ENCODE measurements at places on chromosomes 4 and X.

- no peak for DNase-seq
Observed at GRCh38 chrX:100700809-100701208, 31.1 kb downstream of the SYTL4 start.

- no peak for DNase-seq
Observed at GRCh38 chr4:81771721-81772120, 300.0 kb upstream of the RASGEF1B start.

DNA sequence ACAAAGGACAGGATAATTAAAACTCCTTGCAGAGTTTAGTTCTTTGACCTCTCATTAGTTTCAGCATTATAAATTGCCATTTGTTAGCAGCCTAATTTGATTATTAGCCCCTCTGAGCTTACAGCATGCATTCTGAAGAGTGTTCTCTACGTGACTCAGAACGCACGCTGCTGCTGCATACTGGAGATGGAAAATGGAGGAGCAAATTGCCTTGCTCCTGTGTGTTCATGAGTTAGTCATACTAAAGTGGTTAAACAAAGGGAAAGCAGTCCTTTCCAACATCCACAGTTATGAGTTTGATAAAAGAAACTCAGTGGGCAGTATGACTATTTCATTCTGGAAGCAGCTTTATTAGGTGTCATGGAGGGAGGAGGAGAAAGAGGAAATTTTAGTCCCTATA, 922.5 kb downstream of the RPA4 start:
- DNase-seq: no peak

GRCh38 chr4:180990931-180991330, 1252.3 kb upstream of the TENM3 start:
- DNase-seq: no peak

- DNase-seq: no peak
Observed at GRCh38 chr4:182640932-182641331, 276.3 kb downstream of the DCTD start.

DNA sequence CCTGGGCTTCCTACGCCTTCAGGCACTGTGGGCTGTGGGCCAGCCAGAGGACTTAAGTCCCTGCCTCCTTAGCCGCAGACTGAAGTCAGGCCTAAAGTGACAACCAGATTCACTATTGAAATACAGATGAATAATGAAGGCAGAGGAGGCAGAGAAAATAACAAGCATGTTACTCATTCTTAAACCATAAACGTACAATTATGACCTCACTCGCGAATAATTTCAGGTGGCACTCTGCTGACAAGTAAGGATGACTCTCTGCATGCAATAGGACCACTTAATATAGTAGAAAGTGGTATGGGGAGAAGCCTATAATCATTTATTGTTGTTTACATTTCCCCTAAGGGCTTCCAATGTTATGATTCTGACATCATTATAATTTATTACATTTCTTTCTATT, 409.2 kb upstream of the FGF13 start:
- DNase-seq: no peak

GRCh38 chr4:180532691-180533090, 1710.5 kb upstream of the TENM3 start:
- DNase-seq: no peak

DNA sequence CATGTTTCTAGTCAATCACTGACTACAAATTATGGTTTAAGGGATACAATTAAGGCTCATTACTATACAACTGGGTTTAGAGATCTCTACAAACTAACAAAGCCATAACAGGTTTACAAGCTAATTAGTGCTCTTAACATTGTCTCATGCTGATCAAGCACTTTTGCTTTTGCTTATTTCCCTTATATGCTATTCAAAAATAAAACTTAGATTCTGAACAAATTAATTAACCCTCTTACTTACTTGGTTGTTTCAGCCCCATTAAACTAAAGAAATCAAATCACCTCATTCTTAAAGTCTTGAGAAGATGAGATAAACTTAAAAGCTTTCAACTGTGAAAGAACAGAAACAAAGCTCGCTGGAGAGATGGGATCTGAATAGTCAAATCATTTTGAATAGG, 2024.5 kb upstream of the ADGRL3 start:
- DNase-seq: no peak

DNA sequence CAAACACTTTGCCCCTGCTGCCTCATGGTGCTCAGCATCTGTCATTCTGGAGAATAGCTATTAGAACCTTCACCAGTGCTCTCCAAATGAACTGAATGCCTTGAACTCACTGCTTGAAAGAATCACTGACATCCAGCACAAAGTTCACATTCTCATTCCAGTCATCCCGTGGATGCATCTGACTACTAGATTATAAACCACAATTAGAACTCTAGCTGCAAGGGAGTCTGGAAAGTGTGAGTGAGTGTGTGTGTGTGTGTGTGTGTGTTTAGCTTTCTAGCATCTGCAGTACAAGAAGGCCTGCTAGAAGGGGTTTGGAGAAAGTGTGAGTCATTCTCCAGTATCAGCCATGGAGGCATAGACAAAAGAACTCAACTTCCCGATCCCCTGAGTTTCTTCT, 71.3 kb upstream of the DYNLT3 start:
- DNase-seq: no peak

DNA sequence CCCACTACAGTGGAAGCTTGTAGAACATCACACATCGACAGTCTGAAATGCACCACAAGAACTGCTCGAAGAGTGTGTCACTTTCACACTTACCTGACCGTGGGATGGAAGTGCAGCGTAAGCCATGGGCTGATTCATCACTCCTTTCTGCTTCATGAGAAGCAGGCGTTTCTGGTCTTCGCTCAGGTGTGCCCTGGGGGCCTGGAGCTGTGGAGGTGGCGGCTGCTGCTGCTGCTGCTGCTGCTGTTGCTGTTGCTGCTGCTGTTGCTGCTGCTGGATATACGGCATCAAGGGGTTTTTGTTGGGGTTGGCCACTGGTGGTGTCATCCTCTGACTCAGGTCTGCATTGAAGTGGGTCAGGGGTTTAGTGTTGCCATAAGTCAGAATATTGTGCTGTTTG, 223.6 kb downstream of the MGST2 start:
- DNase-seq: no peak

DNA sequence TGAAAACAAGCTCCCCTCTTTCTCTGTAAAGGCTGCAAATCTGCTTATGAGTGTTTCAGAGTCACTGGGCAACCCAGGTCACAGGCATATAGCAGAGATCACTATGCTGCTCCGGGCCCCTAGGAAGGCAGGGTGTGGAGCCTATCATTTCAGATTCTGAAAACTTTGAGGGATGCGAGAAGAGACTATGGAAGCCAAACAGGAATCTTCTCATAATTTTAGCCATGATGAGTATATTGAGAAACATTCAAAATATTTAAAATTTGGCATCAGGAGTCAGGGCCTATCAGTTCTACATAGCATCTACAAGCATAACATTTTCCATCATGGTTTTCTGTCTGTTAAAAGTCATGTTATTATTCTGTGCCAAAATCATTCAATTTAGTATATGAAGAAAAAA, 61.7 kb upstream of the ATXN3L start:
- DNase-seq: no peak

- DNase-seq: no peak
Observed at GRCh38 chr4:20723463-20723862, 23.2 kb downstream of the PACRGL start.

- DNase-seq: no peak
Observed at GRCh38 chr4:98343626-98344025, 82.4 kb downstream of the RAP1GDS1 start.

DNA sequence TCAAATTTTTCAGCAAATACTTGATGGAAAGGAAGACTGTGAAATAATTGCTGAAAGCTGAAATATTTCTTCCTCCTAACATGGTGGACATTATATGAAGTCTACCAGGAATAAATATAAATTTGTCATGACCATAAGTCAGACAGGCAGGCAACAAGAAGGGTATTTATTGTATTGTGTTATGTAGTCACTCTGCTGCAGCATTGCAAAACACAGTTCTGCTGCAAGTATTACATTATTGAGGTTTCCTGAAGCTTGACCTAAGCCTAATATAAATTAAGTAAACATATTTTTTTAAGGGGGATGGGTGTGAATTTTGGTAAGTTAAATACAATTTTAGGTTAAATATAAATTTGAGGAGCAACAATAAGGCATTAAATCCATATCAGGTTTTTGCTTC, 60.2 kb upstream of the MAOA start:
- no peak for DNase-seq

DNA sequence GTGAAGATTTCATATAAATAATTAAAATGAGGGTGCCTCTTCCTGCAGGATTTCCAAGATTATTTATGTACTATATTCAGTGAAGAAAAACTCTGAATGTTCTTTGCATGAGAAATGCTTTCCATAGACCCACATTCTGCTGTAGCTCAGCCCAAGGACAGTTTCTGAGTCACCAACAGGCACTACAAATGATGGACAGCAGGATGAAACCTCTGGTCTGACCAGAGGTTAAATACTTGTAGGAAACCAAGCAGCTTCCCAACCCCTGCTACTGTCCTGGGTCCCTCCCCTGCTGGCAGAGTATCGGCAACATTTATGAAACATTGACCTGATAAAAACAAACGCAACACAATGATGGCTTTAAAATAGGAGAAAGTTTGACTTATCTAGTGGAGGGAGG, 73.1 kb downstream of the CXXC4 start:
- DNase-seq: no peak

DNA sequence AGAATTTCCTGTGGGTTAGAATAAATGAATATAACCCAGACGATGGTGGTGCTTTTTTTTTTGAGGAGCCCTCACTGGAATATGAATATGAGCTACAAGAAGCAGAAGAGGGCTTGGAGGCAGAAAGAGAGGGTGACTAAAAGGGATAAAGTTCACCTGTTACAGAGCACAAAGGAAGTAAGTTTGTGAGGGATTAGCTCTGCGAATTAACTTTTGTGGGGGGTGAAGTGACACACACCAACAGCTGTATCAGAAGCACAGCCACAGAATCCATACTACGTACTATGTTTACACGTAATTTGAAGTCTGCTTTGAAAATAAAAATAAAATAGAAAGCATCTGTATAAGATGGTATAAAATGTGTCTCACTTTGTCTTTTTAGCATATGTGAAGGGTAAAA, 963.6 kb upstream of the DIAPH2 start:
- no peak for DNase-seq

DNA sequence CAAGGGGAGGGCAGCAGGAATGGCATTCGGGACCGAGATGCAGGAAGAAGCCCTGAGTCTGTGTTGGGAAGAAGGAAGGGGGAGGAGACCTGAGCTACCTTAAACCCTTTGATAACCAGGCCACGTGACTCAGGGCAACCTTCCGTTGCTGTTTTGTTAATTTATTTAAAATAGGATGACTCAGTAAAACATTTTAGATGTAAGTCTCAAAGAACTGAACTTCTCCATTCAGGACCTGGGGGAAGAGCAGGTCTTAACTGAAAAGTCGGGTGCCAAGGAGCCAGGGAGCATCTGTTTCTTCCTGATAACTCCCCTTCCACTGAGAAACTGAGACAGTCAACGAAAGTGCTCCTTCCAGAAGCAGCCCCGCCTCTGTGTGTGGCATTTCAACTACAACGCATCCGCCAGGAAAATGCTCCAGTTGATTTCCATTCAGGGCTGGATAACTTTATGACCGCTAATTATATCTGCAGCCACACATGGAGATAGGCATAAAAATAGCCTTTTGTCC, 88.0 kb downstream of the IRF2 start:
- DNase-seq: no peak

DNA sequence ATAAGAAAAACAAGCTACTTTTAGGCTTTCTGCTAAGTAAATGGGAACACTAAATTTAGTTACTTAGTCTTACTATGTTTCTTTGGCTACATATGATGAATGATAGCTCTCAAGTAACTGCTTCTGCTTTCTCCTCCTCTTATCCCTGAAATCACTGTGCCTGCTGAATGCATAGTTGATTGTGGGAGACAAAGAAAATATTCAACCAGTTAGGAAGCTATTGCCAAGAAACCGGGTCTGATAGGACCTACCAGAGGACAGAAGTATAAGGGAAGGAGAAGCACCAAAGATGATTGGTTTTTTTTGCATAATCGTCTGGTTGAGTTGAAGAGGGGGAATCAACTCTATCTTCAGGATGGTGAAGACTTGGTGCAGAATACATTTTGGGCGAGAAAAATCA, 28.0 kb upstream of the NDUFC1 start:
- no peak for DNase-seq

- no peak for DNase-seq
Observed at GRCh38 chr4:129384974-129385373, 289.0 kb downstream of the C4orf33 start.

- DNase-seq: no peak
Observed at GRCh38 chr4:150006197-150006596, 72.0 kb upstream of the DCLK2 start.

GRCh38 chr4:88320780-88321373, 36.5 kb upstream of the PPM1K start:
- DNase-seq: no peak

DNA sequence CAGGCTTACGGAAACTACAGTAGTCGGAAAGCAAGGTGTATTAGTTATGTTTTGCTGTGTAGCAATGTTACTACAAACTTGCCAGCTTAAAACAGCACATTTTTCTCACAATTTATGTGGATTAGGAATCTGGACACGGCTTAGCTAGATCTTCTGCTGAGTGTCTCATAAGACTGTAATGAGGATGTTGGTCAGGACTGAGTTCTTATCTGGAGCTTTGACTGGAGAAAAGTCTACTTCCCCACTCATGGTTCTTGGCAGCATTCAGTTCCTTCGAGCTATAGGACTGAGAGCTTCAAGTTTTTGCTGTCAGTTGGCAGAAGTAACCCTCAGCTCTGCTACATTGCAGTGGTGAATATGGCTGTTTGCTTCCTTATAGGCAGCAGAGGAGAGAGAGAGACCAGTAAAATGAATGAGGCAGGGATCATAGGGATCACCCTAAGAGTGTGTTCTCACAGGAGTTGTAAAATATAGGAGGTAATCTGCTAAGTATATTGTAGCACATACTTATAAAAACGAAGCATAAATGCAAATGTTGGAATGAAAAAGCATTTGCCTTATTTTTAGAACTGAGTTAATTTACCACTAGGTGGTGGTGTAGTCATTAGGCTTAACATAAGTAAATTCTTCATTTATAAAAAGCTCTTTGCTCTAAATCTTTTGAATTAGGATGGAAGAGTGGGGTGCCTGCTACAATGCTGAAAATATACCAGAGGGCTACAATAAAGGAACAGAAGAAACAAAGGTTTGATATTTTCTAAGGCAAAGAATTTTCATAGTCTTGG, 38.6 kb downstream of the ALG13 start:
- no peak for DNase-seq

DNA sequence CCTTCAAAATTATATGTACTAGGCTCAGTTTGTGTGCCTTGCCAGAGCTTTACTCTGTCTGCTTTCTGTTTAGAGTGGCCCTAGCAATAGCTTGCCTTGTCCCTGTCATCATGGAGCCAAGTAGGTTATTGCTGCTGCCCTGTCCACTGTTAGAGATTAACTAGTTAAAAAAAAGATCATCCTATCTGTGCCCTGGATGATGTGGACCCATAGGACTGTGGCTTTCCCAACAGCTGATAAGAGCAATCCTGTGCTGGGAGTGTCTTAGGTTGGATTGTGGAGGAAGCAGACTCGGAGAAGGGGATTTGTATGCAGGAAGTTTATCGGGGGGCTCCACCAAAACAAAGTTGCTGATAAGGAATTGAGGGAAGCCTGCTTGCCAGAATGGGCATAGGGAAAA, 23.8 kb downstream of the PPP1R2C start:
- no peak for DNase-seq

GRCh38 chr4:185754961-185755360, 57.0 kb downstream of the SORBS2 start:
- DNase-seq: no peak

Measured in AG09309 (cell line).